ENCODE measurements at places on chromosomes 4 and X.

DNA sequence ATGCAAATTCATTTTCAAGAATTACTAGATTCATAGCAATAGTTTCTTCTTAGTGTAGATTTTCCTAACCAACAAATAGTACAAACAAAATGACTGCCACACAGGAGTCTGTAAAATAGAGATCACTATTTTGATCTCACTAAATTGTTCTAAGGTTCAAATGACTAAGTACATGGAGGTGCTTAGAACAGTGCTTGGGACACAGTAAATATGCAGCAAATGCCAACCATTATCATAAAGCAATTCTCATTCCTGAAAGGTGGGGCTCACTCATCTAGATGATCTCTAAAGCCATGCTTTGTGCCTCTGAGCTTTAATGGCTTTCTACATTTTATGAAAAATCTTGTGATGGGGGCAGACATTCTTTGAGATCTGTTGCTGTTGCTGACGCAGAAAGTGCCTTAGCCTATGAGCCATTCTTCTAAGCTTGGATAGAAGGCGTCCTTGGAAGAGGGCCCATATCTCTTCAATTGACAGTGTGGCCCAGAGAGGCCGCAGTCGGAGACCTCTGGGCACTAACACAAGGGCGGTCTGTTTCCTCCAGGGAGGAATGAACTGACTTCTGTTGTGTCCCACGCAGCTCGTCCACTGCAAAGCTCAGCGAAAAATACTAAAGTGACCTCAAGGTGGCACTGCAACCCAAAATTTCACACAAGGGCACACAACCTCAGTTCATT is 23.5 kb downstream of the TLR10 start:
- DNase-seq, result peak; percentile 47

GRCh38 chr4:89682808-89683207 is 154.2 kb downstream of the SNCA start:
- no peak for DNase-seq

DNA sequence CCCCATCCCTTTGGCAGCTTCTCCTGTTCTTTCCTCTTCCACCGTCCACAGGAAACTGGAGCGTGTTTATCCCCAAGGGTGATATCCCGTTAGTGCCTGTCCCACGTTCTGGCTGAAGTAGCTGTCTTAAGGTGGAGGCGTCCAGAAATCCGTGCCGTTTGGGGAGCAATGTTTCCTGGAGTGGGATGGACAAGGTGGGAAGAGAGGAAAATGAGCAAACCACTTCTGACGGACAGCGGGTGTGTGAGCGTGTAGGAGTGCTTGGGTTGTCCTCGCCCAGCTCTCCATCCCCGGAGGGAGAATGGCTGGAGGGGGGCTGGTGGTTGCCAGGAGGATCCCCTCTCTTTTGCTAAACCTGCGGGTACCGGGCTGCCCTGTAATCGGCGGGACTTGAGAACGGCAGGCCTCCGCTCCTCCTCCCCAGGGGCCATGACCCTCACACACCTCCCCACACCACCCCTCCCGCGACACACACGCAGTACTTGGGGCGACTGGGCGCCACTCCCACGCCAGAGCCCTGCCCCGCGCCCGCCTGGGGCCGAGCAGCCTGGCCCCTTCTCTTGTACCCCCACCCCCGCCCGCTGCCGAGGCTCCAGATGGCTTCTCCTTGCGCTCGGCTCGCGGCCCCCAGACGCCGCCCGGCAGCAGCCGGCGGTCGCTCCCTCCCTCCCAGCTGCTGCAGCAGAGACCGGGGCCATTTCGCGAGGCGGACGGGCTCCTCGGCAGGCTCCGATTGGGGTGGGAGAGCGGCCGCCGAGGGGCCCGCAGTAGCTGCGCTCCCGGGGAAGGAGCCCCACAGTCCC is 13.9 kb upstream of the PRDM8 start:
- no peak for DNase-seq

GRCh38 chr4:41294445-41295062 is 37.8 kb downstream of the UCHL1 start:
- DNase-seq, result no peak

DNA sequence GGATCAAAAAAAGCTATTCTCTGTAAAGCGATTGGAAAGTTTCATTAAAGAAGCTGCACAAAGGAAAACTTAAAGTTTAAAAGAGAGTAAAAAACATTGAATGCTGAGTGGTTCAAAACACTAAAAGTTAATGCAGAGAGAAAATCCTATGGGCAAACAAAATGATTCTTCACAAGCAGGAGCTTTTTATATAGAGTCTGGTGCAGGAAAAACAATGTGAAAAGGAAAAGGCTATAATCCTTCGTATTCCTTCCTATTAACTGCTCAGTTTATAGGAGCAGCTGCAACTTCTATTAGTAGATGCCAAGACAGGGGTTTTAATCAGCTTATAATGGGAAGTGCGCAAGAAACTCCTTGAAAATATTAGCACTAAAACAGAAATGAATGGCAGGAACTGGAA is 100.7 kb downstream of the PDGFC start:
- no peak for DNase-seq
